ENCODE measurements at places on chromosomes 7 and 10. TPM values are rescaled to one million over a fixed set of nuclear protein-coding genes. Genes with fewer than 3 reads are reported as not detected.

The TAS2R5 gene
- 1.1 TPM for total RNA-seq

The MACC1 gene
- total RNA-seq = 0.38 TPM

The YAE1 gene
- 10.6 TPM for total RNA-seq

The BTRC gene
- 7.0 TPM for total RNA-seq

The AKR1C8 gene
- total RNA-seq = not detected

The HYCC1 gene
- total RNA-seq = 17.6 TPM

The TEX47 gene
- not detected for total RNA-seq

The RABGEF1 gene
- total RNA-seq = 15.8 TPM

The LRRC18 gene
- total RNA-seq = not detected

The SPACDR gene
- 0.89 TPM for total RNA-seq

The PHYHIPL gene
- total RNA-seq = not detected

The ZCWPW1 gene
- total RNA-seq = 0.81 TPM

The CRYGN gene
- not detected for total RNA-seq

The INMT gene
- total RNA-seq = not detected

The PLXNA4 gene
- total RNA-seq = 0.51 TPM

The GSTO2 gene
- 5.3 TPM for total RNA-seq

The RNF133 gene
- not detected for total RNA-seq

The PTPRZ1 gene
- not detected for total RNA-seq

The COL28A1 gene
- total RNA-seq = 0.38 TPM

The PTPRN2 gene
- total RNA-seq = 0.33 TPM

The ZNF117 gene
- 1.6 TPM for total RNA-seq

The UTF1 gene
- not detected for total RNA-seq

The STAM gene
- total RNA-seq = 17.0 TPM

The CABCOCO1 gene
- 1.5 TPM for total RNA-seq

The PRSS58 gene
- total RNA-seq = not detected

The TFEC gene
- not detected for total RNA-seq

The NKX1-2 gene
- total RNA-seq = not detected

The ARF5 gene
- 359 TPM for total RNA-seq

The ICA1 gene
- 3.3 TPM for total RNA-seq

The ANKRD2 gene
- total RNA-seq = 3.0 TPM

The MRC1 gene
- total RNA-seq = not detected

The ACSM6 gene
- total RNA-seq = not detected

The TFR2 gene
- 0.33 TPM for total RNA-seq

The TUBAL3 gene
- not detected for total RNA-seq
